IPS DF 19.7 (cell line): ENCODE measurements at places on chromosomes 1 and 21.

- DNase-seq, result no peak
Observed at GRCh38 chr1:115539061-115539460, 102.7 kb upstream of the VANGL1 start.

DNA sequence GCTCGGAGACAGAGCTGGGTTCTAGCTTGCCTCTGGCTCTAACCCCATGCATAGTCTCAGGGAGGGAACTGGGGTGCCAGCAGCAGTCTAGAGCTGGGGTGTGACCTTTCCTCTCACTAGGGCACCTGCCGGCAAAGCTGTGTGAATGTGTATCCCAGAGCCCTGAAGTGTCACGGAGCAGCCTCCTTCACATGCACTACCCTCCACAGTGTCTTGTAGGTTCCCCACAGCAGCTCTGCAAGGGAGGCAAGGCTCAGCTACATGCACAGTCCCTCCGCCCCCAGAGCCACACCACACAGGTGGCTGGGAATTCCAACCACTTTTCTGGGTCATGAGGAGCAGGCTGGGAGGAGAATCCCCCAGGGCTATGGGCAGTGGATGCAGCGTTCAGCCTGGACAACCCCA, 7.7 kb upstream of the HPCA start:
- DNase-seq, result no peak

DNA sequence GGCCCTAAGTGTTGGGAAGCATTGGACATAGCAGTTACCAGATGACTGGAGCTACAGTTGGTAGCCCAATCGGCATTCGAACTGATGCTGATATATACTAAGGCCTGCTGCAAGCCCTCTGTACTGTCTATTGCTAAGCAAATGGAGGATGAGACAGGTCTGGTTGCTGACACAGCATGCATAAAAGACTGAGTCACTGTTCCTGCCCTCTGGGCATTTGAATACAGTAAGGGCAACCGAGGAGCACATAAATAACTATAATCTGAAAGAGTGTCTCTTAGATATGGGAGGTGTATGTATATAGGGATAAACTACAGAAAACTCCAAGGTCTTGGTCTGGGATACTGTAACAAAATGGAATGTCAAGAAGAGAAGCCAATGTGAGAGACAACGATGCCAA, 16.8 kb upstream of the MARK1 start:
- DNase-seq, result no peak

GRCh38 chr1:235783148-235783776, 83.4 kb downstream of the LYST start:
- DNase-seq, result no peak

DNA sequence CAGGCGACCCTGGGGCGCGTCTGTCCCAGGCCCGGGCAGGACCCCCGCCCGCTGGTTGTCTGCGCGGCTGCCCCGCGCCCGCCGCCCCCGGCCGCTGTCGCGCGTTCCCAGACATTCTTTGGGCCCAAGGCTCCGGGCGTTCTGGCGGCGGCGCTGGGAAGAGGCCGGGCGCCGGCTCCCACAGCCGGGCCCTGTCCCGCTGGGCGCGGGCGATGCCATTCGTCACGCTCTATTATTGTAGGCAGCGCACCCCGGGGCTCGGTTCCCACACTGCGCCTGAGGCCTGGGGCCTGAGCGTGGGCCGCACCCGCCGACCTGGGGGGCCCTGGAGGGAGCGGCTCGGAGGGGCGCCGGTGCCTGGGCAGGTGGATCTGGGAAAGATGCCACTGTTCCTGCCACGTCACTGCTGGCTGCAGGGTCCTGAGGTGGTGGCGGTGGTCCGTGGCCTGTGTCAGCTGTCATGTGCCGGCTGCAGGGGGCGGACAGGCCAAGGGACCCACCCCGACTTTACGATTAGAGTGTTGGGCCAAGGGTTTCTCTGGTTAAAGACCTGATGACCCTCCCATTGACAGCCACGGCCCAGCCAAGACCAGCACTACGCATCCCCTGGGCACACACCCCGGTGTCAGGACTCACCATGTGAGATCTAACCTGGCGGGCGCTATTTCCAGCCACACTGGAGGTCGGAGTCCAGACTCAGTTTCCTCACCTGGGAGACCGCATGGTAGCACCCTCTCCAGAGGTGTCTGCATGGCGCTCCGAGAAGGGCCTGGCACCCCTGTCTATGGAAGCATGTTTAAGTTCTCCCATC, 55.1 kb upstream of the ADARB1 start:
- DNase-seq, result no peak

- DNase-seq, result no peak
Observed at GRCh38 chr1:74161497-74161896, 36.5 kb downstream of the LRRIQ3 start.
